ENCODE measurements at places on chromosomes 2 and 18. TPM values are rescaled to one million over a fixed set of nuclear protein-coding genes. Genes with fewer than 3 reads are reported as not detected.
A peak's percentile ranks its signal among the peaks of the same experiment; 100 is the strongest.

- peak; percentile 70 for DNase-seq
These were observed 492.8 kb upstream of the RAB12 start for GRCh38 chr18:8116341-8117005.

- no peak for DNase-seq
These were observed 12.0 kb upstream of the NTSR2 start for GRCh38 chr2:11681722-11682589.

LRRC30 gene
- total RNA-seq, result not detected

SPATA3 gene
- total RNA-seq, result not detected

GAREM2 gene
- 1.2 TPM for total RNA-seq

DNA sequence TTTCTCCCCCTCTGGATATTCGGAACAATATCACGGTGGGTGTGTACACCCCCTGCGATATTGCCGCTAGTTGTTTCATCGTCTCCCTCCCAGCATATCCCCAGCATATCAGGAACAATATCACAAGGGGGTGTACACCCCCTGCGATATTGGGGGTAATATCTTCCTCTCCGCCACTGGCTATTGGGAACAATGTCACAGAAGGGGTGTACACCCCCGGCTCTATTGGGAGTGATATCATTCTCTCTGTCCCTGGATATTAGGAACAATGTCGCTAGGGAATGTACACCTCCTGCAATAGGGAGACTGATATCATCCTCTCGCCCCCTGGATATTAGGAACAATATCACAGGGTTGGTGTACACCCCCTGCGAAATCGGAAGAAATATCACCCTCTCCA, 1932.0 kb downstream of the SUCLG1 start:
- no peak for DNase-seq

ALPP gene
- not detected for total RNA-seq

DNA sequence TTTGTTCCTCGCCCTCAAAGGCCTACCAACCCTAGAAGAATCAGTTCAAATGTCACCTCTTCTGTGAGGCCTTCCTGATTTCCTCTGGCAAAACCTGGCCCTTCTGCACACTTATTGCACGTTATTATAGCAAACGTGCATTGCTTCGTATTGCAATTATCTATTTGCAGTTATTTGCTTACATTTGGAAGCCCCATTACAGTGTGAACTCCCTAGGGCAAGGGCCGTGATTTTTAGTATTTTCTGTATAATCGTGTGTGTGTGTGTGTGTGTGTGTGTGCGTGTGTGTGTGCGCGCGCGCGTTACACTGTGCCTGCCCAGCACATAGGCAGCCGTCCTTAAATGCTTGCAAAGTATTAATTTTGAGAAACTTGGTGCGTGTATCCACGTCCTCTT, 460 bp upstream of the SEMA4F start:
- no peak for DNase-seq

QPCT gene
- total RNA-seq, result 0.13 TPM

Measured in LHCN-M2 (cell line).